ENCODE measurements at places on chromosomes 4 and X. TPM values are rescaled to one million over a fixed set of nuclear protein-coding genes. Genes with fewer than 3 reads are reported as not detected.

GRCh38 chrX:39491548-39492297, 606.0 kb downstream of the BCOR start:
- no peak for DNase-seq

GRCh38 chr4:155930330-155930729, 23.3 kb downstream of the CTSO start:
- no peak for DNase-seq

Gene CENPVL2
- total RNA-seq: not detected

DNA sequence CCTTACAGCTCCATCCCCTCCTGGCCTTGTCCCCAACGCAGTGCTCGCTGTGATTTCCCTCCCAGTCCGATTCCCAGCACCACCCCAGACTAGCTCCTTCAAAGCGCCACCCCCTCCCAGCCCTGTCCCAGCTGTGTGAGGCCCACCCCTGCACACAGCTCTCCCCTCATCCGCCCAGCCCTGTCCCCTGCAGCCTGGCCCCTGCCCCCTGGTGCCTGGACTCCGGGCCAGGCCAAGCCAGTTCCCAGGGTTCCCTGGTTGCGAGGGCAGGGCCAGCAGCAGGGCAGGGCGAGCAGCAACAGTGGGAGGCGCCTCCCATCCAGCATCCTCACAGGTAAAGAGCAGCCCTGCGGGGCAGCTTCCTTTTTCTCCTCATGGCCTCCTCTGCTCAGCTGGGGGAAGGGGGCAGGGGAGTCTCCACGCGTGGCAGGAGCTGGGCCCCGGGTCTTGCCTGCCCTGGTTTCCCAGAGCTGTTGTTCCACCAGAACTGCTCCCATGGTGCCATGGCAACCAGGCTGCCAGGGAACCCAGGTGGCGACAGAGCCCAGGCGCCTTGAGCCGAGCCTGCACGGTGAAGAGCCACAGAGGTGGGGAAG, 24.8 kb downstream of the IQSEC2 start:
- DNase-seq: no peak

Data from SK-MEL-5 (cell line).